ENCODE measurements at places on chromosomes 1 and 21.
A peak's percentile ranks its signal among the peaks of the same experiment; 100 is the strongest.

GRCh38 chr1:3174487-3175247 lies 105.7 kb downstream of the PRDM16 start:
- DNase-seq, result no peak

- DNase-seq, result no peak
Observed at GRCh38 chr1:107795441-107795840, 169.5 kb downstream of the VAV3 start.

GRCh38 chr1:54273795-54274163 lies 73.8 kb downstream of the MRPL37 start:
- no peak for DNase-seq

GRCh38 chr21:44732263-44732662 lies 20.9 kb upstream of the TSPEAR start:
- no peak for DNase-seq

GRCh38 chr1:41802532-41803501 lies 115.9 kb downstream of the HIVEP3 start:
- DNase-seq, result no peak

- DNase-seq, result no peak
Observed at GRCh38 chr1:8390707-8391106, 72.8 kb downstream of the SLC45A1 start.

- no peak for DNase-seq
Observed at GRCh38 chr1:30974536-30974935, 66.0 kb upstream of the SDC3 start.

DNA sequence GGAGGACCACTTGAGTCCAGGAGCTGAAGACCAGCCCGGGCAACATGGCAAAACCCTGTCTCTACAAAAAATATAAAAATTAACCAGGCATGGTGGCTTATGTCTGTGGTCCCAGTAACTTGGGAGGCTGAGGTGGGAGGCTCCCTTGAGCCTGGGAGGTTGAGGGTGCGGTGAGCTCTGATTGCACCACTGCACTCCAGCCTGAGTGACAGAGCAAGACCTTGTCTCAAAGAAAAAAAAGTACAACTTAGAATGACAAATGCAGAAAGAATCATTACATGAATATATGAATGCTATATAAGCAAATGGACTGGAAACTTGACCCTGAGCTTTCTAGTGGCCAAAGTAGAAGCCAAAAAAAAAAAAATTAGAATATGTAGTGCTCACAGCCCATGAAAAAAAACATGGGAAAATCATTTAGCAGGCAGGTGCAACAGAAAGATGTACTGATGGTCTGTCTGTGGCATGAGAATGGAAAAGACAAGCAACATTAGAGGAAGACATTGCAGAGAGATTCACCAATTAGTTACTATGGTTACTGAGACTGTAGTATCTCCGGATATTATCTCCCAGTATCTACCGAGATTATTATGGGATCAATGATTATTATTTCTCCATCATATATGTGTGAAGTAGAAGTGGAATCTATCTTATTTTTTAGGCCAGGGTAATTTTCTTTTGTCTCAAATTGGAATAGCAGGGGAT lies 19.2 kb downstream of the ELAPOR1 start:
- no peak for DNase-seq

- DNase-seq, result no peak
Observed at GRCh38 chr1:10616696-10617095, 141.9 kb downstream of the PEX14 start.

- no peak for DNase-seq
Observed at GRCh38 chr1:32861904-32862695, 8.6 kb downstream of the FNDC5 start.

GRCh38 chr1:56534130-56534651 lies 45.2 kb downstream of the PLPP3 start:
- DNase-seq, result no peak

DNA sequence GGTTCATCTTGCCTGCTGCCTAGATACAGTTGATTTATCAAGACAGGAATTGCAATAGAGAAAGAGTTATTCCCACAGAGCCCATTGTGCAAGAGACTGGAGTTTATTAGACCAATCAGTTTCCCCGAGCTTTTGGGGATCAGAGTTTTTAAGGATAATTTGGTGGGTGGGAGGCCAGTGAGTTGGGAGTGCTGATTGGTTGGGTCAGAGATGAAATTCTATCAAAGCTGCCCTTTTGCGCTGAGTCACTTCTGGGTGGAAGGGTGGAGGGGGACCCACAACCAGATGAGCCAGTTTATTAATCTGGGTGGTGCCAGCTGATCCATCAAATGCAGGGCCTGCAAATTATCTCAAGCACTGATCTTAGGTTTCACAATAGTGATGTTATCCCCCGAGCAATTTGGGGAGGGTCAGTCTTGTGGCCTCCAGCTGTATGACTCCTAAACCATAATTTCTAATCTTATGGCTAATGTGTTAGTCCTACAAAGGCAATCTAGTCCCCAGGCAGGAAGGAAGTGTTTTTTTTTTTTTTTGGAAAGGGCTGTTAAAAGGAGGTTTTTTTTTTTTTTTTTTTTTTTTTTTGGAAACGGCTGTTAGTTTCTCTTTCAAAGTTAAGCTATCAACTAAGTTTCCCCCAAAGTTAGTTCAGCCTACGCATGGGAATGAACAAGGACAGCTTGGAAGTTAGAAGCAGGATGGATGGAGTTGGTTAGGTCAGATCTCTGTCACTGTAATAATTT lies 7.4 kb downstream of the SLC16A4 start:
- no peak for DNase-seq

- DNase-seq, result no peak
Observed at GRCh38 chr1:40870135-40870728, 8.1 kb upstream of the CITED4 start.

DNA sequence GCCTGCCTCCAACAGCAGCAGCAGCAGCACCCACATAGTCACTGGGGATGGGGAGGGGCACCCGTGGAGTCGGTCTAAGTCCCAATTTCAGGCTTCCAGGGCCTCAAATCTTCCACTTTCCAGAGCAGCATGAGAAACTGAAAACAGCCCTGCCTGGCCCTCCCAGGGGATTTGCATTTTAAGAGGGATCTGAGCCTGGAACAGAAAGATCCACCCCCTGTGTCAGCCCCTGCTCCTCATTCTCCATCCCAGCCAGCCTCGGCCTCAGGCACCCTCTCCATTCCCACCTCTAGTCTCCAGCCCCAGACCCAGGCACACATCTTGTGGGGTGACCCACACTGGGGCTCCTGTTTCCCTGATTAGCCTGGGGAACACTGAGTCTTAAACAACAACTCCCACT lies 51.8 kb downstream of the FBXO2 start:
- DNase-seq, result no peak

DNA sequence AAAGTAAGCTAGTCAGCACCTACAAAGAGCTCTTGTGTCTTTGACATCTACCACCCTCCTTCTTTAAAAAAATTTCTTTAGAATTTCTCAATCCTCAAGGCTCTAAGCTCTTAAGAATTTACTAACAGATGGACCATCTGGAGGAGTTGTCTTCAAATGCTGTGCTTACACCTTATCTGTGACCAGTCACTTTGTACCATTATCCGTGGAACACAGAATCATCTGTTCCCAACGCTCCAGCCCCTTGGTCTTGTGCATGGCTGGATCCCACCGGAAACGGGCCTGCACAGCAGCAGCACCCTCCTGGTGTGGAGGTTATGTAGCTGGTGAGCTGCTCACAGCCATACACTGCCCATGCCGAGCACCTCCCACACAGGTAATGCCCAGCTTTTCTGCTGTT lies 89.0 kb downstream of the TBX19 start:
- DNase-seq, result no peak

DNA sequence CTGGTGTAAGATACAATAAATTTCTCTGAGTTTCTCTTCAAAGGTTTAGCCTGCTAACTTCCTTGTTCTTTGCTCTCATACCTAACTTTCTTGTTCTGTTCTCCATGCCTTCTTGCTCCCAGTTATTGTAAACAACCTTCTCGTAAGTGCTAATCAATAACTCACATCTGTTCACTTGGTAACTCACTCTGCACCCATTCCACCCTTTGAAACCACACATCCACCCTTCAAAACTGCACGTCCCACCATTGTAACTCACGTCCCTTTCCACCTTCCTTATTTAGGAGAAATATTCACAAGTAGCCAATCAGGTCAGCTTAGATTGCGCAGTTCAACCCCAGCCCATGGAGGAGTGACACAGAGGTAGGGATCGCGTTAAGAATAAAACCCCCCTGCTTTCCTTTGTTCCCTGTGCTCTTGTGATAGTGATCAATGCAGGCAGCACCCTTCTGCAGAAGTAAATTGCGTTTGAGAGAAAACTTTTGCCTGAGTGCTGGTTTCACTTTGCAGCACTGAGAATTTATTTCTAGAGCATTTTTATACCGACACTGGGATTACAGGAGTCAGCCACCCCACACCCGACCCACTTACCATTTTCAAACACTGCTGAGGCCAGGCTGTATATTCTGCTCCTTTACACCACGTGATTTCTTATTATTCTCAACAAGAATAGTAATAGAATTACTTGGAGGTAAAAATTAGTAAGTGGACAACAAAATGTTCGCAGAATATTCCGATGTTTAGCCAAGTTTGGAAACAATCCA lies 789.2 kb upstream of the RGS18 start:
- no peak for DNase-seq

DNA sequence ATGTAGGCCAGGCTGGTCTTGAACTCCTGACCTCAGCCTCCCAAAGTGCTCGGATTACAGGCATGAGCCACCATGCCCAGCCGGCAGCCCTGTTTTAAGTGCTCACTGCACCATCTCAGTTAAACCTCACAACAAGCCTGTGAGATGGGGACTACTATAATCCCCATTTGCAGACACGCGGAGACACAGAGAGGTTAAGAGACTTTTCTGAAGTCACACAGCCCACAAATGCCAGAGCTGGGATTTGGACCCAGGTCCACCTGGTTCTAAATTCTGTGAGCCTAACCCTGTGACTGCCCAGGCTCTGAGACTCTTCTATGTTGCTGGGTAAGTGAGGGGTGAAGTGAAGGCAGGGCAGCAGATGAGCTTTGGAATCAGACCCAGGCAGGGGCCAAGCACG lies 6.4 kb downstream of the PADI1 start:
- no peak for DNase-seq

GRCh38 chr1:52938183-52938451 lies 11.0 kb downstream of the SCP2 start:
- DNase-seq, result no peak

- no peak for DNase-seq
Observed at GRCh38 chr1:100721526-100722207, 2.1 kb downstream of the VCAM1 start.

DNA sequence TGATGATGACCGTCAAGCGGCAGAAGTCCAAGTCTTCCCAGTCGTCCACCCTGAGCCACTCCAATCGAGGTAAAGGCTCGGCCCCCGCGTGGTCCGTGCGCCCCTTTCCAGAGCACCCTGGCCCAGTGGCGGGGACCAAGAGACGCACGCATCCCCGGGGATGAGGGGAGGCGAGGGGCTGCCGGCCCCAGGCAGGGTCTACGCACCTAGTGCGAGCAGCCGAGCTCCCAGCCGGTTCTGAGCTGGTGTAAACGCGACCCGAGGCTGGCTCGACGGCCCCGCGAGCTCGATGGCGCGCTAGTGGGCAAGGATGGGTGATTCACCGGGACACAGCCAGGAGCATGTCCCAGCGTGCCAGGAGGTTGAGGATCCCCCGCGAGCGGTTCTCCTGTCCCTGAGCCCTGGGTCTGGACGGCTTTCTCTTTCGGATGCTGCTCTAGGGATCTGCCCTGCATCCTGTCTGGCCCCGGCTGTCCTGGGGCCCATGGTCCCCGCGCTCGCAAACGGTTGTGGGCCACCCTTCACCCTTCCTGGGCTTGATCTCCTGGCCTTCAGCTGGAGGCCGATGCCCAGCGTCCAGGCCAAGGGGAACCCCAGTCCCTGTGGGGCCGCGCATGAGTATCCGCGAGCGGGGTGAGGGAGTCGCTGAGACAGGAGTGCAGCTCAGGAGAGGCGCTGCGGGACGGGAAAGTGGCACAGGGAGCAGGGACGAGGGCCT lies 689 bp downstream of the PKP1 start:
- no peak for DNase-seq

DNA sequence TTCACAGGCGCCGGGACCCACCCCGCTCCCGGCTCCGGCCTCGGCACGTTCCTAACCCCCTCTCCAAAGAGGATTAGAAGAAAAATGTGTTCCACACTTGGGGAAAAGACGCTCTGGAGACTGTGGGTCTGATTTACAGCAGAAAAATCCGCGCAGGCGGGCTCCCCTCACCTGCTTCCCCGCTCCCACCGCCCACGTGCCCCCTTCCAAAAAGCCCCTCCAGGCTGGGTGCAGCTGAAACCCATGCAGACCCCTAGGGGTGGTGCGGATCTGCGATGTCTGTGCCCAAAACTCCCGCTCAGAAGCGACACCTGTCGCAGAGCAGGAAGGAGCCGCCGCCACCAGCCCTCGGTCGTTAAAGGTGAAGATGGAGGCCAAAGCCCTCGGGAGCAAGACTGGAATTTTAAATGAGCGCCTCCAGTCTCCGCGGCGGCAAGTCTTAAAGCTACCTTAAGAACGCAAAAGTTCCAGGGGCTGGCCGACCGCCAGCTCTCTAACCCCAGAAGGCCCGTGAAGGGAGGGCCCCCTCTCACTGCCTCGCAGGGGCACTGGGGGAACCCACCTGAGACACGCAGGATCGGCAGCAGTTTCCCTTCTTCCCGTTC lies 688 bp upstream of the CHD5 start:
- DNase-seq, result peak; percentile 15

DNA sequence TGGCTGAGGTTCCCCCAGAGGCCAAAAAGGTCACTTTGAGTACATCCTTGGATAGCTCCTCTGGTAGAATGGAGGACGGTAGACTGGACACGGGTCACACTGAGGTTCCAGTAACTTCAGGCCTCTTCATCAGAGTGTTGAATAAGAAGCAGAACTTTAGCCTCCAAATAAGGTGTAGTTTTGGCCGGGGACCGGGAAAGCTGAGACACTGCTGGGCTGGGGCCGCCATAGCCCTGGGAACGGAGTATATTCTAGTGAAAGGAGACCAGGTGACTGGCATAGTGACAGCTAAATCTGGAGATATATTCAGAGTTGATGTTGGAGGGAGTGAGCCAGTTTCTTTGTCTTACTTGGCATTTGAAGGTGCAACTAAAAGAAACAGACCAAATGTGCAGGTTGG lies 84.1 kb downstream of the EVA1C start:
- no peak for DNase-seq

- no peak for DNase-seq
Observed at GRCh38 chr1:172815740-172816139, 156.8 kb downstream of the FASLG start.

- no peak for DNase-seq
Observed at GRCh38 chr1:68346188-68346808, 103.5 kb downstream of the RPE65 start.

DNA sequence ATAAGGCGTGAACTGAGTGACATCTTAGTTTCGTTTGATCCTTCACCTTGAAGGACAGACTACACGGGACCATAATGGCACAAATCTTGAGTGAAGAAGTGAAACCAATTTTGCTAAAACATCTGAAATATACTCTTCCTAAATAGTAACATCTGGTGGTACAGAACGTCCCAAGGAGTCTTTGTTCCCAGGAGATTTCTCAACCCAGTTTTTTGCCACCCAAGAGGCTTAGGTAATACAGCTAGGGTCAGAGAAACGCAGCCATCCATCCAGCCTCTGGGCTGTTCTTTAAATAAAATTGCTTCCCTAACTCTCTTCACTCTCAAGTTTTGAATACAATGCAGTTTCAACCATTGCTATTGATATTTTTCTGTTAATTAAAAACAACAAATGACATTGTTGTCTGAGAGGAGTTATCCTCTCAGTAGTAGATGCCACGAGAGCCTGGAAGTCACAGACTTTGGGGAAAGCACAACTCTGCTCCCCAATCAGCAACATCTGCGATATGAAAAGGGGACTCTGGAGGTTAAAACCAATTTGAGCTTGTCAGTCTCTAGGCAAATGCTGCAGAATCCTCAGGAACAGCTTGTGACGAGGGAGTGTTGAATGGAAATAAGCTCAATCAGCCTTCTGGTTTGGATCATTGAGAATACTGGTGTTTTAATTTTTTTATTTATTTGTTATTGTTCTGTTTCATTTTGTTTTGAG lies 394.3 kb upstream of the ADGRL2 start:
- DNase-seq, result no peak

Measured in stimulated activated CD4-positive, alpha-beta T cell treated with anti-CD3 and anti-CD28 coated beads, Interleukin-4, amount 100 ng/mL, for 1 hour (primary cell).